ENCODE measurements at places on chromosomes 3 and 15.

DNA sequence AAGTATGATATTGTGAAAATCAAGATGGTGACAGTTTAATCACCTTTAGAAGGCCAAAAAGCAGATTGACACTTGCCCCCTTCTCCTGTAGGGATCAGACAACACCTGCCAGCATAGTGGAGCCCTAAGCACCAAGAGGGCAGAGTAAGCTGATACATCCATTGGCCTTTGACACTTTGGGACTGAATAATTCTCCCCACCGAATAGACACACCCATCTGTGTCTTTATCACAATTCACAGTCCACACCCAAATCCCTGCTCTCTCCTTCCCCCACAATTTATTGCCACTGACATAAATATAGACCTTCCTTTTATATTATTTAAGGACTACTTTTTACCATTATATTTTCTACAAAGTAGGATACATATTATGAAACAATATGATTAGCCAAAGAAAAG lies 3.1 kb upstream of the WDR49 start:
- no peak for DNase-seq

- DNase-seq = no peak
Measured at GRCh38 chr15:40217166-40217824, 21.6 kb upstream of the PAK6 start.

- no peak for DNase-seq
Measured at GRCh38 chr3:66490984-66491383, 9.8 kb downstream of the LRIG1 start.

GRCh38 chr15:95175914-95176658 lies 944.7 kb downstream of the MCTP2 start:
- no peak for DNase-seq

GRCh38 chr3:130709671-130710070 lies 37.0 kb downstream of the PIK3R4 start:
- no peak for DNase-seq

GRCh38 chr3:143775459-143775858 lies 72.8 kb downstream of the SLC9A9 start:
- DNase-seq = no peak

DNA sequence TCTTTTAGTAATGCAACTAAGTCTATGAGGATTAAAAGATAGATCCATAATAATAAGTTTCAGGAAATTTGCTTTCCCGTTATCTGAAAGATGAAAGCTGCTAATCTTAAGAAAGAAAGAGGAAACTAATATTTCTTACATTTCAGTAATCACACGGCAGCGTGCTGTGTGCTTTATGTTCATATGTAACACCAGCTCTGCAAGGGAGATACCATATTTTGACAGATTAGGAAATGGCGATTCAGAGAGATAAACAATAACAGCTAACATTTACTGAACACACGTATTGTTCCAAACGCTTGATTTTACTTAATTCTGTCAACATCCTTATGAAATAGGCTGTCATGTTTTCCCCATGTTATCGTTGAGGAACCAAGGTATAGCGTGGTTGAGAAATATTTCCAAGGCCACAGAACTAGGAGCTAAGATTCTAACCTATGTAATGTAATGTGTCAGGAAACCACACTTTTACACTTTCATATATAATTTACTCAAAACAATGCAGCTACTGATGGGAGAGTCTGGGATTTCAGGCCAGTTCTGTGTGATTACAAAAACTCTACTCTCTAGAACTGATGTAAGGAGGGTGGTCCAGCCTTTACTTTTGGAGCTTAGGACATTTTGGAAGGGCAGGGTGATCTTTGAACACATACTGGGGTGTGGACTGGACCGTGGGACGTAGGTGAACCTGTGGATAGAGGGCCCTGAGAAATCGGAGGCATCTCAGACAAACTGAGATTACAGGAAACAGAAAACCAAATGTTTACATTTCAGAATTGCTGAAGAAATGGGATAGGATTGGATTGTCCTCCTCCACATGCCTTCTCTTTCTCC lies 100.6 kb downstream of the IL1RAP start:
- no peak for DNase-seq

DNA sequence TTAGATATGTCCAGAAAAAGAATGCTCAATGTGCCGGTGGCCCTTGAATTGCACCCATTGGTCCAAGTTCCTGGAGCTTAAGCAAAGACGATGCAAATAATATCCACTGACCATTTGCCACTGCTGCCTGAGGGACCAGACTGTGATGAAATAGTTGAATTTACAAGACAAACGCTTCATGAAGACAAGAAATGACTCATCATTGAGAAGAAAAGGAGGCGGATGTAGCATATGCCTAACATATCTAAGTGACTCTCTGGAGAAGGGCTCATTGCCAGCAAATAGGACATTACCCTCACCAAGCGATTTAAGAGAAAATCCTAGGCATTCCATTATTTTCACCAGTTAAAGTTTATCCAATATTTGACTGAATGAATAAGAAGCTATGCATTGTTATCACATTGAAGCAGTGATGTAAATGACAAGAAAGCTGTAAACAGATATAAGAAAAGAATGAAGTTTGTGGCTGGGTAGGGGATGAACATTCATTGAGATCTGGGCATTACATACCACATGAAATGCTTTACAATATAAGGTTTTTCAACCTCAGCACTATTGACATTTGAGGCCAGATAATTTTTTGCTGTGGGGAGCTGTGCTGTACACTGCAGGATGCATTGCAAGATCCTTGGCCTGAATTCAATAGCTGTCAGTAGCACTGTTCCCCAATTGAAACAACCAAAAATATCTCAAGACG lies 48.9 kb upstream of the CPNE4 start:
- no peak for DNase-seq

- DNase-seq = no peak
Measured at GRCh38 chr3:176375519-176375918, 821.8 kb downstream of the TBL1XR1 start.

DNA sequence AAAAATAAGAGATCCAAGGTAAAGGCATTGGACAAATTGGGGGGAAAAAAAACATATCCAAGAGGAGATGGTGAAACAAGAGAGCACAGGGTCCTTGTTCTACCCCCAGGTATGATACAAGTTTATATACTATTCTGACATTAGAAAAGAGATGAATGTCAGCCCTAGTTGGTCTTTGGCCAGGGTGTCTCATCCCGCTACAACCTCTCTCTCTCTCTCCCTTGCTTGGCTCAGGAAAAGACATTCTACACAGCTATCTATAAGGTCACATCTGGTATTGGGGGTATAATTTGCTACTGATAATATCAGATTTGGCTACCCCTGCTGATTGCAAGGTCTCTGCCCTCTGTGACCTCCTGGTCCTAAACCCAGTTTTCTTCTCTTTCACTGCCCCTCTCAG lies 117.2 kb downstream of the GOLIM4 start:
- no peak for DNase-seq

GRCh38 chr15:80404057-80404760 lies at the start of gene ARNT2:
Gene ARNT2 (plus strand): TSS chr15:80404382. CDS start chr15:80404516, 134 bp downstream.
- peak; percentile 65 for DNase-seq

DNA sequence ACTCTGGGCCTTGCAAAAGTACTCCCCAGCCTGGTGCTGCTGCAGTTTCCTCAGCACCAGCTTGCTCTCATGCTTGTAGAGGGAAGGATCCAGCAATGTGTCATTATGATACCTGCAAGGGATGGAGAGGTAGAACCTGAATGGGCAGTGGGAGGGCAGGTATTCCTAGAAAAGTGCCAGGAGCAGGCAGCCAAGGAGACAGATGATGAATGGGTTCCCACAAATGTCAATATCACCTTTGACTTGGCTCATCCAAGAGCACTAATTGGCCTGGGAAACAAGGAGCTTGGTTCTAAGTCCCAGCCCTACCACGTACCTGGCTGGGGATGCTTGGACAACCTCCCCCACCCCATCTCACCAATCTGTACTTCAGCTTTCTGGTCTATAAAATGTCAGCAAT lies 9.4 kb downstream of the CILP start:
- no peak for DNase-seq

DNA sequence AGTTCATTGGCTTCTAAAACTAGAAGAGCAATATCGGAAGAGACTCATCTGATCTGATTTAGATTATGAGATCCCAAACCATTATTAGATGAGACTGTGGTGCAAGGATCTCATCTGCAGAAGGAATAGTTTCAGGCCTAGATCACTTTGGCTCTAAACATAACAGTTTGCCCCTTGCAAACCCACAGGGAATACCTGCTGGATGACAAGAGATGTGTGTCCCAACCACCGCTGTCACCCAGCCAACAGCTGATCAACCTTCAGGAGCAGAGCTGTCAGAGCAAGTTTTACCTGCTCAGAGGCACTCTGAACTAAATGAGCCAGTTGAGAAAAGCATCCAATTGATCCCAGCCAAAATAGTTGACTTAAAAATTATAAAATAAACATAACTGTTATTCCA lies 64.0 kb upstream of the ST3GAL6 start:
- DNase-seq = no peak

GRCh38 chr15:70437089-70437488 lies 326.3 kb downstream of the UACA start:
- DNase-seq = peak; percentile 11
